Stimulated activated CD8-positive, alpha-beta memory T cell treated with anti-CD3 and anti-CD28 coated beads, Interleukin-2, amount 100 ng/mL, for 1 hour (primary cell): ENCODE measurements at places on chromosomes 2 and 18.
A peak's percentile ranks its signal among the peaks of the same experiment; 100 is the strongest.

GRCh38 chr2:15732341-15733077, 140.8 kb downstream of the DDX1 start:
- DNase-seq: no peak

GRCh38 chr2:214604861-214605260, 194.0 kb downstream of the VWC2L start:
- DNase-seq: no peak

GRCh38 chr18:22783662-22784076, 149.5 kb upstream of the RBBP8 start:
- DNase-seq: no peak

- peak; percentile 1 for DNase-seq
These were observed 1.1 kb downstream of the ENOSF1 start for GRCh38 chr18:711310-711656.

DNA sequence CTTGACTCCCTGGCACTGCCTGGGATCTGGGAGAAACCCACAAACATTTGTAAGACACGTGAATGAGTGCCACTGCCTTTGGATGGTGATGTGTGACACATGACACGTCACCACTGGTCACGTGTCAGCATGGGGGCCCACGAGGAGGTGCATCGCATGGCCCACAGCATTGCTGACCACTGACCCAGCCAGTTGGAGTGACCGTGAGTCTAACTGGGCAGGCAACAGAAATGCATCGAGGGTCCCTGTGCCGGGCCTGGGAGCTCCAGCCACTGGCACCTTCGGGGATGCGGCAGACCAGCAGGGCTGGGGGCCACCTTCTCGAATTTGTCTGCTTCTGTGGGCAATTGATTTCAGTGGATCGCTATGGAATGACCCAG, 121.9 kb upstream of the HDAC4 start:
- no peak for DNase-seq

DNA sequence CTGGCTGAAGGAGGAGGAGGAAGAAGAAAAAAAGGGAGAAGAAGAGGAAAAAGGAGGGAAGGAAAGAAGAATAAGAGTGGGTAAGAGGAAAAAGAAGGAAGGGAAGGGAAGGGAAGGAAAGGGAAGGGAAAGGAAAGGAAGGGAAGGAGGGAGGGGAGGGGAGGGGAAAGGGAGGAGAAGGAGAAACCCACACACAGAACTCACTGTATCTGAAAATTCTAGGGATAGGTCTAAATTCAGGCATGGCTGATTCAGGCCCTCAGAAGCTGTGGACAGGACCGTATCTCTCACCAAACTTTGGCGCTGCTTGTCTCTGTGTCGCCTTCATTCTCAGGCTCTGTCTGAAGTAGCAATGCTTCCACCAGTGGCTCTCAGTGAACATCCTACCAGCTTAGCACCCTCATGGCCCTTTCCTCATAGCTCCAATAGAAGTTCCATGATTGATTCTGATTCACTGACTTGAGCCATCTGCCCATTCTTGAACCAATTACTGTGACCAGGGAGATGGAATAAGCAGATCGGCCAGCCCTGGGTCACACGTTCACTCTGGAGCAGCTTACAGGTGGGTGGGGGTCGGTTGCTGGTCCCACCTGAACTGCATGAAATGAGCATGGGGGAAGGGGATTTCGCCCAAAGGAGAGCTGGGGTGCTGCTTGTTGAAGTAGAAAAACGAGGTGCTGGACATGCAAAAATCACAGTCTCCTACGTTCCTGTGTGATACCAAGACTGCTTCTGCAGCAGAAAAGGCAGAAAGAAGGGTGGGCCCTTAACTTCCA, 59.7 kb downstream of the TTC32 start:
- DNase-seq: no peak

DNA sequence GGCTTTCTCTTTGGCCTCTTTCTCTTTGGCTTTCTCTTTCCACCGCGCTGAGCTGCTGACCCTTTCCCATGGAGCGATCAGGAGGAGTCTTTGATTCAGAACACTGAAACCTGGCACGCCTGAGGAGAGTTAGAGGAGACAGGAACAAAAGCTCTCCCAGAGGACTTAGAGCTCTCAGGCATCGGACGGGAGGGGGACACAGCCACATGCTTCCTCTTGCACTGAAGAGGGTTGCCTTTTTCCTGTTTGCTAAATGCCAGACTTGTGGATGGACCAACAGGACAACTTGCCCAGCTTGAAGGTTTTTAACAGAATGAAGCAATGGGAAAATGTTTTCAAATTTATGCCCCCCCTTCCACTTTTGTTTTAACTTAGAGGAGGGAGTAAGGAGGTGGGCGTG, 3.6 kb upstream of the PTPN18 start:
- no peak for DNase-seq

DNA sequence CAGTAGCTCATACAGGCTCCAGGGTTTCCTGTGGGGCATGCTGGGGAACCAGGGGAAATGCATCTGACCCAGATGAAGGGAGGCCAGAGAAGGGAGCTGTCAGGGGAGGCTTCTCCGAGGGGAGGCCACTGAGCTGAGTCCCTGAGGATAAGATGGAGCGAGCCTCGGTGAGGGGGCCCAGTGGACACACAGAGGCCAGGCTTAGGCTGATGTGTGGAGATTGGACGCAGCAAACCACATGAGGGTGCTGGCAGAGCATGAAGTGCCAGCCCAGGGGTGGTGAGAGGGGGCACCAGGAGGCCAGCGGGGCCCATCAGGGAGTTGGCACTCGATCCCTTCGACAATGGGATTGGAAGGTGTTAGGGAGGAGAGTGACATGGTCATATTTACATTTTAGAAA, 235.0 kb downstream of the KLHL29 start:
- DNase-seq: no peak

- no peak for DNase-seq
These were observed 529.6 kb downstream of the CPS1 start for GRCh38 chr2:211086049-211086448.

DNA sequence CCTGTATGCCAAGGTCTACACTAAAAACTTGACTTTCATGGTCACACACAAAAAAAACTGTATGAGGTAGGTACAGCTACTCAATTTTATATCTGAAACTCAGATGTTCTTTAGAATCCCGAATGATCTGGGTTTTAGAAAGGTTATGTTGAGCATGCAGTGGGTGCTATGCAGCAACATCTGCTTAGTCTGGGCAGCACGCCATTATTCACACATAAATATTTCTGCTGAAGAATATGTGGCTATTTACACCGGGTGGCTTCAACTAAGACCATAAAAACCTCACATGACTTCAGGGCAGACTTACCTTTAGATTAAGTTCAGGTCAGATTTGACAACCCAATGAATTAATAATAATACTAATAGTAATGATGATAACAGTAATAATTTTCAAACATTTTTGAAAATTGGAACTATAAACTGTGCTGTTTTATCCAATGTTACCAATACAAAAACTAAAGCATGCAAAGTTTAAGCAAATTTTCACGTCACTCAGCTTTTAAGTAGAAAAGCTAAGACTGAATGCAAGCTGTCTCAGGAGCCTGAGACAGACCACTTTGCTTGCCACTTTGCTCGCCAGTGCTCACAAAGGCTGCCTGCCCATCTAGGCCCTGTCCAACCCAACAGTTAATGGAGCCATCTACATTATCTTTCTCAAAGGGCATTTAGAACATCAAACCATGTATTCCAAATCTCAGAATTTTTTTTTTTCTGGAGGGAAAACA, 292.0 kb downstream of the CNTNAP5 start:
- no peak for DNase-seq

DNA sequence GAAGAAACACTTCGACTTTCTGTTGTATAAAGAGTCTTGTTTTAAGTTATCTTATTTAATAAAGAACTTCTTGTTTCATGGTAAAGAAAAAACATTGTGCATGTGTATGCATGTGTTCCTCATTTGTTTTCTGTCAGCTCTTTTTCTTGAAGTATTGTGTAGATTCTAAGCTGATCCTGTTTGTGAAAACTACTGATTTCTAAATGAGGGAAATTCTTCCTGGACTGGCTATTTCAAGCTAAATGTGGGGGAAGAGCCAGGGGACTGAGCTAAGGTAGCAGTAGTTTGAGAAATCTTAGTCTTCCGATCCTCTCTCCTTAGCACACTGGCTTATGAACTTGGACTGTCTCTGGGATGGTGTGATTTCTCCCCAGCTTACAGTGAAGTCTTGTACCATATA, 56.4 kb upstream of the RBMS1 start:
- DNase-seq: no peak

GRCh38 chr18:32899819-32900218, 127.0 kb upstream of the KLHL14 start:
- no peak for DNase-seq

GRCh38 chr18:60019463-60019840, 119.7 kb downstream of the PMAIP1 start:
- DNase-seq: no peak
